ENCODE measurements at places on chromosomes 5 and 9.

- DNase-seq = no peak
These were observed 7.5 kb downstream of the ADAMTS13 start for GRCh38 chr9:133429641-133430161.

DNA sequence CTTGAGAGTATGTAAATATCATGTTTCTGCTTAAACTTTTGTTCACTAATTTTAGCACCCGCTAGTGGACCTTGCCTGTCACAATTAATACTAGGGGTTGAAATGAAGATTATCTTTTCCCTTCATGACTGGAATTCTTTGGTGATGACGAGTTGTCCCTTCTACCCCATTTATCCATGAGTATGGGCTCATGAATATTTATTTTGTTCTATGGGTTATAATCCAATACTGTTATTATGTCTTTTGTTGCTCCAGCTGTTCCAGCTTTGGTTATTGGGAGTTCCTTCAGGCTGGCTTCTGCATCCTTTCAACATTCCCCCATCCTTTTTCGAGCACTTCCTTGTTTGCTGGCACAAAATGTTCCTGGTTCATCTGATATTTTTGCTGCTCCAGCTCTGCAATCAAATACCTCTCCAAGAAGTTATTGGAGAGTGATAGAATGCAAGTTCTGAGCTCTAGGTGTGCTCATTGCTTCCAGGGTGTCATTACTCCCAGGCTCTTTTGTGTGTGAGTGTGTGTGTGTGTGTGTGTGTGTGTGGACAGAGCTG lies 19.7 kb upstream of the ARHGEF28 start:
- no peak for DNase-seq

DNA sequence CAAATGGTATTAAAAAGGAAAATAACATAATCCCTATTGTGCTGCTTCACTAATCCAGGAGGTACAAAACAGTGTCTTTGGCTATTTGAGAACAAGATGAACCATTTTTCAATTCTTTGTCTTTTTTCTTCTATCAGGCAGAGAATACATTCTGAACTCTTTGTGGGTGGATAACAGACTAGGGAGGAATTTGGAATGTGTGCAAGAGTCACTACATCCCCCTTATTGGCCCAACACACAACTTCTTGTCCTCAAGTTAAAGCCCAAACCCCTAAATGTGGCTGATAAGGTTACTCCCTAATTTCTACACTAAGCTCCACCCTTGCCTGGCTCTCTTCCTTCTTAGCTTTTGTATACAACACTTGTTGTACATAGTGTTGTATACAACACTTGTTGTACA lies 342.7 kb upstream of the RFX3 start:
- DNase-seq = no peak

DNA sequence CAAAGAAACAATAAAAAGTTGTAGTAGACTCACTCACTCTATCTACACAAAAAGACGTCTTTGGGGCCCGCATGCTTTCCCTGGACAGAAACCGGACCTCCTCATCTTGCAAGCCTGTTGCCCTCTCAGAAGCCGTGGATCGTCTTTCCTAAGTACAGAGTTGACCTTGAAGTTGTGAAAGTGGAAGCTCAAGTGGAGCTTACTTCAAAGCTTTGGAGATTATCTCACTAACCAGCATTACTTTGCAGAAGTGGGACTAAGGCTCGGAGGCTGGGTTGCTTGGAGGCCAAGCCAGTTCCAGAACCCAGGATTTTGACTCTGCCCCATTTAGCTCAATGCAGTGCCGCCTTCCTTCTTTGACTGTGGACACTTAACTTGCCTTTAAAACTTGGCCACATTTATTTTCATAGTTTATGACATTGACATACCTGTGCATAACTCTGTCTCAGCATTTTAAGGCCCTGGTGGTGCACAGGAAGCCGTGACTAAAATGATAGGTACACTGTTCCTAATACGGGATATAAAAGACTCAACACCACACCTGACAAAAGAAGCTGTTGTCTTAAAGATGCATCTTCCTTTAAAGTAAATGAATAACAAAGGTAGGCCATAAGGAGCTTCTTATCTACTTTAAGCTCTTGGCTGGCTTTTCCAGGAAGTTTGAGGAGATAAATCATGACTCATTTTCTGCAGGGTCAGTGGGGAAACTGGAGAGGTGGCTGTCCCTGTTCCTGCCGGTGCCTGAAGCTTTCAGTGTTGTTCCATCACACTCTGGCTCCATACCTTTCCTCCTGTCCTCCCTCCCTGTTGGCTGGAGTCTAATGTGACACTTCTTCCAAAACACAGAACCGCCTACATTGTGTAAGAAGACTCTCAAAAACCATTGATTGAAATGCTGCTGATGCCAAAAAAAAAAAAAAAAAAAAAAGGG lies 10.7 kb downstream of the SLC25A25 start:
- DNase-seq = no peak

- DNase-seq = no peak
These were observed 10.4 kb upstream of the C5orf63 start for GRCh38 chr5:127083711-127084110.

DNA sequence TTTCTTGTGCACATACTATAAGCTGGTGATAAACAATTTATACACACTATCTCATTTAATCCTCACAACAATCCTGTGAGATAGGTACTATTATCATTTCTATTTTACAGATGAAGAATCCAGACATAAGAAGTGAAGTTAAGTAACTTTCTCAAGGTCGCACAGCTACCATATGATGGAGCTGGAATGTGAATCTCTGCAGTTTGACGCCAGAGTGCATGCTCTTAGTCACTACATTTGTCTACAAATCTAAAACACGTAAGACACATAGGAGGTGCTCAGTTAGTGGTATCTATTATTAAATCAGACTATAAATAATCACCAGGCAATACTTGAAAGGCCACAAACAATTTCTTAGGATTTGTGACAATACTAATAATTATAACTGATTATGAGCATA lies 45.0 kb upstream of the CDKN2B start:
- no peak for DNase-seq

DNA sequence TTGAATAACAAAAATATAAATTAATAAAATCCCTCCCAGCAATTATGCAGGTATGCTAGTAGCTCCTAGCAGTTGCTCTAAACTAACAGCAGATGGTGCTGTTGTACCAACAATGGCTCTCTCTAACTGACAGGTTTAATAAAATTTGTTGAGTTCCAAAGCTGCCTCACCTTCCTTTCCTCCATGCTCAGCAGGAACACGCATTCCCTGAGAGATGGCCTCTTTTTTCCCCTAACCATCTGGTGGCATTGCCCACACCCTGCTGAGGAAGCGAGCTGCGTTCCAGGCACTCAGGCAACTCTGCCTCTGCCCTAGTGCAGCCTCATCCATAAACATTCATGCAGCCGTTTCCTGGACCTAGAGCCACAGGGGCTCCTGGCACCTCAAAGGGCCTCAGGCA lies 106.2 kb downstream of the KLHL3 start:
- no peak for DNase-seq

DNA sequence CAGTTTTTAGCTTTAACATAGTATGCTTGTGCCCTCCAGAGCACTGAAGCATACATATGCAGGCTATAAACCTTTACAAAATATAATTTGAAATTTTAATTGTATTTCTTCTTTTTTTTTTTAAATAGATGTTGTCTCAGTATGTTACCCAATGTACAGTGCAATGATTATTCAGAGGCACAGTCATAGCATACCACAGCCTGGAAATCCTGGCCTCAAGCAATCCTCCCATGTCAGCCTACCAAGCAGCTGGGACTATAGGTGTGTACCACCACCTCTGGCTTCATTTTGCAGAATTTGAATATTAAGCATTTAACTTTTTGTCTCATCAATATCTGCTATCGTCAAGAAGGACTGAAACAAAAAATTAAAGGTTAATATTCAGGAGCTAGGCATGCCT lies 16.9 kb upstream of the ZNF782 start:
- DNase-seq = no peak

DNA sequence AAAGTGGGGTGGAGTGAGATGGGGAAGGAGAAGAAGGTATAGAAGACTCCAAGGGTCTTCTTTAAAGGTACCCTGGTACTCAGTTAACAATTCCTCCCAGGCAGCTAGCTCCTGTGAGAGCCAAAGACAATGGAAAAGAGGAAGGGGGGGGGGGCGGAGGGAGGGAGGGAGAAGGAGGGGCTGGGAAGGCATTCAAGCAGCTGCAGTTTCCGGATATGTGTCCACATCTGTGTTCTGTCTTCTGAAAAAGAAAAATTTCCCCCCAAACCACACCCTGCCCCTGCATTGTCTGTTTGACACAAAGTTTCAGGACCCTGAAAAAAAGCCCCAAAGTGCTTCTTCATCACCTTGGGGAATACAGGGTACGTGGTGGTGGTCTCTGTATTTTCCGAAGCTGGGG lies 11.1 kb downstream of the SPRY4 start:
- DNase-seq = no peak
